NCI-H187 treated with DMSO at 0.1 percent for 48 hours (cell line): ENCODE measurements at places on chromosomes 12 and 14.

- DNase-seq: no peak
These were observed 23.2 kb upstream of the BICD1 start for GRCh38 chr12:32083489-32083888.

GRCh38 chr12:58564721-58565120 lies 355.6 kb downstream of the LRIG3 start:
- DNase-seq: no peak

GRCh38 chr12:26130728-26131127 lies 5.9 kb upstream of the BHLHE41 start:
- no peak for DNase-seq

- DNase-seq: no peak
These were observed 233.7 kb upstream of the RTL1 start for GRCh38 chr14:101137234-101137633.

DNA sequence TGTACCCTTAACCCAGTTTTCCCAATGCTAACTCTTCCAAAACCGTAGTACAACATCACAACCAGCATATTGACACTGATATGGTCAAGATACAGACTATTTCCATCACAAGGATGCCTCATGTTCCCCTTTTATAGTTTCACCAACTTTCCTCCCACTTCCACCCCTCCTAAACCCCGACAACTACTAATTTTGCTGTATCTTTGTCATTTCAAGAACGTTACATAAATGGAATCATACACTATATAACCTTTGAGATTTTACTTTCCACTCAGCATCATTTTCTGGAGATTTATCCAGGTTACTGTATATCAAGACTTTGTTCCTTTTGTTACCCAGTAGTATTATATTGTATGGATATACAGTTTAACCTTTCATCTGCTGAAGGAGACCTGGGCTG lies 88.9 kb downstream of the MED13L start:
- no peak for DNase-seq

- no peak for DNase-seq
These were observed 46.5 kb upstream of the GPR68 start for GRCh38 chr14:91290986-91291385.

- DNase-seq: no peak
These were observed 54.9 kb downstream of the VWF start for GRCh38 chr12:6069437-6070093.

- DNase-seq: no peak
These were observed 39.0 kb downstream of the MNAT1 start for GRCh38 chr14:60773558-60773957.

DNA sequence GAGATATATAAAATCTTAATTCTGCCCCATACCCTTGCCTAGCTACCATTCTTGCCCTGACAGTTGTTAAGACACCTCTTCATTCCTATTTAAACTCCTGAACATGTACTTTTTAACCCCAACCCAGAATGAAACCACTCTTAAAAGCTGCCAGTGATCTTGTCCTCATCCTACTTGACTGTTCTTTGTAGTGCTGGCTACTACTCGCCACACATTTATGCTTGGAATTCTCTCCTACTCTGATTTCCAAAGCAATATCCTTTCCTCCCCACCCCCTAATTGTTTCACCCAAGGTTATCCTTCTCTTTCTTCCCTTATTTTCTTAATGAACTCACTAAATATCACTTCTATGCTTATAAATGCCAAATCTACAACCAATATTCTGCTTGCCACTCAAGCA lies 4.1 kb downstream of the NFYB start:
- DNase-seq: no peak

GRCh38 chr14:78240567-78240966 lies 70.4 kb downstream of the NRXN3 start:
- no peak for DNase-seq

DNA sequence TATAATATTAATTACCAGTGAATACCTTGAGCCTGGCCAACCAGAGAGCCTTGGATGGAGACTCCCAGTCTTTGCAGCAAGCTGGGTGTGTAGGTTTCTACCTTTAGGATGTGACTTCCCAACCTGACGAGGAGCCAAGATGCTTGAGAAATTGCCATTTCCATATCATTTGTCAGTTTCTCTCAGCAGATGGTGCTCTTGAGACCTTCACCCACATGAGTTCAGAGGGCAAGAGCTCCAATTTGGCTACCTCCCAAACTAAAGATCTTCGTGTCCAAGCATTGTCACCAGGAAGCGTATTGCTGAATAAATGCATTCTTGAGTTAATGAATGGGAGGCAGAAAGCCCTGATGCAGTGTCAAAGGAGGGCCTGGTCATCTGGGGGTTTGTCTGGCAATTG lies 106.4 kb upstream of the TBX5 start:
- no peak for DNase-seq

DNA sequence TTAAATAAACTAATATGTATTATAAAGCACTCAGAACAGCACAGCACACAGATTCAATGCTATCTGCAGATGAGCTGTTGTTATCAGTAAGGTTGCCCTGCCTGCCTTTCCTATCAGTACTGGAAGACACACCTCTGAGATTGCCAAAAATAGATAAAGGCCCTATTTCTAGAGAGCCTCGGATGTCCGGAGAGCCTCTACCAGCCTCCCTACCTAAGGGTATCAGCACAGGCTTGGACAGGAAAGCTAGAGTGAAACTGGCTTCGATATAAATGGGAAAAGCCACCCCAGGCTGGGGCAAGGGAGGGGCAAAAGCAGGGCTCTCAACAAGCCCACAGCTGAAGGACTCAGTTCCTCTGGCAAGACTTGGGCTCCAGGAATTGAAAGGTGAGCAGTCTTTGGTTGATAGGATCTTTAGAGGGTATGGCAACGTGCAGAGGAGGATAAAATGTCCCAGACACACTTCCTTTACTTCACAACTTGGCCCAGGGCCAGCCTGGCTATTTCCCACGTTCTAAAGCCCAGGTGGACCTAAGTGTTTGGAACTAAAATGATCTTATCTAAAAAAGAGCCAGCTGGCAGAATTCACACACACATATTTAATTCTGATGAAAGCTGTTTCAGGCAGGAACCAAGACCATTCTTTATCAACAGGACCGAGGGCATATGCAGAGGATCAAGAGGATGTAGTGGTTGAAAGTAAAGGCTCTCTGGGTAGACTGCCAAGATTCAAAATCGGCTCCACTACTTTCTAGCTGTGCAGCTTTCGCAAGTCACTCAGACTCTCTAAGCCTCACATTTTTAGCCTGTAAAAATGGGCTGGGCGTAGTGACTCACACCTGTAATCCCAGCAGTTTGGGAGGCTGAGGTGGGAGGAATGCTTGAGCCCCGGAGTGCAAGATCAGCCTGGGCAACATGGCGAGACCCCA lies 37.8 kb upstream of the ITPR2 start:
- peak; percentile 83 for DNase-seq

DNA sequence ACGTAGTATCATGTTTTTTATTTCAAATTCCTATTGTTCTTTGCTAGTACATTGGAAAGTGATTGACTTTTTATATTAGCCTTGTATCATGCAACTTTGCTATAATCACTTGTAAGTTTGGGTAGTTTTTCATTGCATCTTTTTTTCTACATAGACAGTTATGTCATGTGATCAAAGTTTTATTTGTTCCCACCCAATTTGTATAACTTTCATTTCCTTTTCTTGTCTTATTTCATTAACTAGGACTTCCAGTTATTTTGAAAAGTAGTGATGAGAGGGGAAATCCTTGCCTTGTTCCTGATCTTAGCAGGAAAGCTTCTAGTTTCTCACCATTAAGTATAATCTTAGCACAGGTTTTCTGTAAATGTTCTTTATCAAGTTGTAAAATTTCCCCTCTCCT lies 9.8 kb upstream of the KRT6A start:
- no peak for DNase-seq

- no peak for DNase-seq
These were observed 3.5 kb downstream of the MED13L start for GRCh38 chr12:116273813-116274550.
